Amniotic stem cell (primary cell): ENCODE measurements at places on chromosomes 13 and 19.

- DNase-seq, result no peak
Measured at GRCh38 chr19:43631491-43631890, 8.2 kb downstream of the CADM4 start.

DNA sequence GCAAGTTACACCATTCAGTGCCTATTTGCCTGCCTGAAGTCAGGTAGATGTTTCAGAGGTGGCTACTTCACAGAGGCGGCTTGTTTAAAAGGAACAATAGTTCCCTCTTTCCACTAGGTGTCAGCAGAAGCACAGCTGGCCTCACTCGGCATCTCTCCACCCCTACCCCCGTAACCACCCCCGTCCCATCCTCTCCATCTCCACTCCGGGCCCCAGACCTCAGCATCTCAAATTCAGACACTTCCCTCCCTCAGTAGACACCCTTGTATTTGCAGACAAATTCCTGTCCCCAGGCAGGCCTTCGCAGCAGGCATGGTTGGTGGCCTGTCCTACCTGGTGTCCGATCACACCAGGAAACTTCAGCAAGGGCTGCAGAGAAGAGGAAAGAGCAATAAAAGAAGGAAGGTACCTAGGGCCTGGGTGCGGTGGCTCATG lies 9.1 kb upstream of the DPP9 start:
- peak; percentile 49 for DNase-seq

DNA sequence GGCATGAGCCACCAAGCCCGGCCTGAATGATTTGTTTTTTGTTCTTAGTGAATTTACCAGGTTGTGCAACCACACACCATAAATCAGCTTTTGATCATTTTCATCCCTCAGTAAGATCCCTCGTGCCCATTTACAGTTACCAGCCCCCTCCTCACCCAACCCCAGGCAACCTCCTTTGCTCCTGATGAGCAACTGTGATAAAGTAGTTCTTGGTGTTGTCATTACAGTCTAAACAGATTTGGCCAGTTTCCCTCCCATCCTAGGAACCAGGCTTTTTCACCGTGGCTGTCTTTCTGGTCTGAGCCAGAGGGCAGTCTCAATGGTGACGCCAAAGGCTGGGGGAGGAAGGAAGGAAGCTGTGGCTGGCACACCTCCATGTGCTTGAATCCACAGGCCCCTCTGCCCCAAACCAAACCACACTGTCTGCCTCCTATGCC lies 61.2 kb upstream of the WDFY2 start:
- DNase-seq, result no peak

DNA sequence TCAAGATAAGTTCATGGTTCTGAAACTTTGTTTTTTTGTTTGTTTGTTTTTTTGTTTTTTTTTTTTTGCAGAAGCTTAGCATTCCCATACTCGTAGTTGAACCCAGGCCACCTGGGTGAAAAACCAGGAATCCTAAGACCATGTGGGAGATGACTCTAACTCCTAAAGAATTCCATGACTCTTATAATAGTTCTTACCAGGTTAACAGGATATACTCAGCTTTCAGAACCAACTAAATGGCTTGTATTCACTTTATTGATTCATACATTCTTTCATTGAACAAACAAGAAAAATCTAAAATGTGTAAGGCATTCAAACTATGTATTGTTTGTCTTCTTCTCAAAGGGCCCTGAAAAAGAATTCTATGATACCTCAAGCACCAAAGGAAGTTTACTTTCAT lies 40.5 kb upstream of the KLF5 start:
- no peak for DNase-seq

- DNase-seq, result no peak
Measured at GRCh38 chr13:112241288-112241687, 134.9 kb upstream of the SPACA7 start.

DNA sequence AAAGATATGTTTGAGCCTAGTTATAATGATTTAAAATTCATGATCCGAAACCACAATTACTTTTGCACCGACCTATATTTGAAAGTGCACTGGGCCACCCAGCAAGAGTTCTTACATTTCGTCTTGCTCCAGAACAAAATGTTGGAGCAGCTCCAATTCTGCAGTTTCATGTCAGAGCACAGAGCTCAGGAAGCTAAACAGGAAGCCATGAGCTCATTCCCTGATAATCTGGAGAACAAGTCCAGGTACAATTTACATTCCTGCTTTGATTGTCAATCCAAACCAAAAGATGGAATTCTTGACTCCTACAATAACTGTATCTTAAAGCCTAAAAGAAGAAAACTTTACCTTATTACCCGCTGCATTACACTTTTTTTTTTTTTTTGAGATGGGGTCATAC lies 131.8 kb downstream of the KCTD12 start:
- no peak for DNase-seq

DNA sequence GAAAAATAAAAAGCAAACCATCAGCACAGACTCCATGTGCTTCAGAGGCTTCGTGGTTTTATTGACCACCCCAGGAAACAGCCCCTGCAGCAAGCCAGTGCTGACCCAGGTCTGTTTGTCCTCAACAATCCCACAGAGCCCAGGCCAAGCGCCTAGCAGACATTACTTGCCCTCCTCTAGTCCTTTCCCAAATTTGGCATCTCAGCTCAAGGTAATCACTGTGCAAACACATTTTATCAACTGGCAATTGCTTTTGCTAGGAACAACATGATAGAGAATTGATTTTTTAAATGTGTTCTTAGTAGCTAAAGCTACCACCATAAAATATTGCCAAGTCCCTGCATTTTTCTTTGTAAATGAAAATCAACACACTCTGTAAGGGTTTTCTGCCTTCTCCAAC lies 121.8 kb downstream of the STOML3 start:
- no peak for DNase-seq

DNA sequence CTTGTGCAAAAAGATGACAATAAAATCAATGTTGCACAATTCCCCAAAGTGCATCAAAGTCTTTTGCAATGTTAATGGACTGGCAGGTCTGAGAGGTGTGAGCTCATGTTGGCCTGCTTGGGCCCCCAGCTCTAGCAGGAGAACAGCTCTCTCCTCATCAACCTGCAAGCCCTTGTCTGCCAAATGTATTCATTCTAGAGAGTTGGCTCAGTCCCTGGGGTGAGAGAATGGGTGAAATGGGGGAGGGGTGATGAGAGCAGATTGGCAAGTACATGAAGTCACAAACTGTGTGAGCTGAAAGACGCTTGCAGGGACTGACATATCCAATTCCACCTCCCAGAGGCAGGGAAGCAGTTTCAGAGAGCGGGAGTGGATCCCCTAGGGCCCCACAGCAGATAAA lies 465.1 kb upstream of the ZNF507 start:
- DNase-seq, result no peak

DNA sequence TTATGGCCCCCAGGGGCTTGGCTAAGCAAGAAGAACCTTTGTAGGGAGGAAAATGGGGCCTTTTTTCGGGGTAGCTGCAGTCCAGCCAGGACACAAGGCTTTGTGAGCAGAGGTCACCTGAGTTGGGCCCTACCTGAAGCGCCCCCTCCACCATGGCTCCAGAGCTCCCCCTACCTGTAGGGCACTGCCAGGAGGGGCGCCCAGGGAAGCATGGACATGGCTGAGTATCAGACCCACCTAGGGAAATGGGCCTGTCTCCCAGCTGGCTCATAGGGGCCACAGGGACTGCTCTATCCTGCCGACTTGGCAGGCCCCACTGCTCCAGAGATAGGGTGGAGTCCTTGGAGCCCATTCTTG lies 9.0 kb upstream of the CEBPA start:
- no peak for DNase-seq

DNA sequence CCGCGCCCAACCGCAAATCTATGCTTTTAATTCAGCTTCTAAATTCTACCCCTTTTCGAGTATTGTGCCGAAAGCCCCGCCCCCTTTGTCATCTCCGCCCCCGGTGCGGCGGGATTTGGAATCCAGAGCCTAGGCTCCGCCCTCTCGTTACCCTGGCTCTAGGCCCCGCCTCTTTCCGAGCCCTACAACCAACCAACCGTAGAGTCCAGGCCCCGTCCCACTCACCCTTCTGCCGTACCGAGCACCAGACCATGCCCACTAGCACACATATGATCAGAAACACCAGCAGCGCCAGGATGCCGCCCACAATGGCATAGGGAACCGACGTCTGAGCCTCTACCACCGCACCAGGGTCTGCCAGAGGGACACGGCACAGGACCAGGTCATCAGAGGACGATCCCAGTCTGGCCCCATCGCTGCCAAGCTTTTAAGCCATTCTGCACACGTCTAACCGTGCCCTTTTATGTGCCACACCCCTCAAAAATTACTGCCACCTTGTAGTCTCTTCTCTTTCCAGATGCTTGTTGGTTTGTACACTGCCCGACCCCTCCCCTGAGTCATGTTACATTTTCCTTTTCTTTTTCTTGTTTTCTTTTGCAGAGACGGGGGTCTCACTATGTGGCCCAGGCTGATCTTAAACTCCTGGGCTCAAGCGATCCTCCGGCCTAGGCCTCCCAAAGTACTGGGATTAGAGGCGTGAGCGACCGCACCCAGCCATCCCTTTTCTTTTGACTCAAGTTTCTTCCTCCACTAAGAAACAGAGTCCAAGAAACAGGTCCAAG lies 4.7 kb upstream of the ZNF428 start:
- DNase-seq, result no peak

- no peak for DNase-seq
Measured at GRCh38 chr13:80251403-80251802, 89.5 kb downstream of the SPRY2 start.

- DNase-seq, result no peak
Measured at GRCh38 chr13:93674337-93674755, 447.7 kb downstream of the GPC6 start.

GRCh38 chr13:101955764-101956163 lies 446.1 kb downstream of the FGF14 start:
- DNase-seq, result no peak

GRCh38 chr19:19345232-19345631 lies 24.6 kb downstream of the MAU2 start:
- DNase-seq, result no peak

DNA sequence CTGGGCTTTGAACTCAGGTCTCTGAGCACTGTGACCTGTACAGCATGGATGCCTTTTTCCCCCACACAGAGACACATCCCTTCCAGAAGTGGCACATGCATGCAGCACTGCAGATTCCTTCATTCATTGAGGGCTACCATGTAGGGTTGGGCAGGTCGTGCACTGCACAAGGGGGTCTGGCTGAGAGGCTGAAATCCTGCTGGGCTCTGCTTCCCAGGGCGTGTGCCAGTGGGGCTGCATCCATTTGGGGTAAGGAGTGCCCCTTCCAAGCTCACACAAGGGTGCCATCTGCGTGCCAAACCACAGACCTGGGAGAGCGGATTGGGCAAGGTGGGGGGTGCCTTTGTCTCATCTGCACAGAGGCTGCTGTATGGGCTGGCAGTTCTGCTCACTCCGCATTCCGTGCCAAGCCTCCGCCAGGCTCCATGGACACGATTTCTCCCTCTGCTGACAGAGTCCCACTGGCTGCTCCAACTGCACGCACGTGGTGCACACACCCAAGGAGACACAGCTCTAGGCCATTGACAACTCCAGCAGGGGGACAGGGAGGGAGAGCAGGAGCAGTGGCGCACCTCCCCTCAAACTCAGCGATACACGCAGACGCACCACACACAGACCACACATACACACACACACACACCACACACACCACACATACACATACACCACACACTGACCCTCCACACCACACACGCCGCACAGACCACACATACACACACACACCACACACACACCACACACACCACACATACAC lies 4.5 kb upstream of the SHISA7 start:
- DNase-seq, result no peak

GRCh38 chr19:8504171-8504570 lies 1.7 kb upstream of the PRAM1 start:
- no peak for DNase-seq

DNA sequence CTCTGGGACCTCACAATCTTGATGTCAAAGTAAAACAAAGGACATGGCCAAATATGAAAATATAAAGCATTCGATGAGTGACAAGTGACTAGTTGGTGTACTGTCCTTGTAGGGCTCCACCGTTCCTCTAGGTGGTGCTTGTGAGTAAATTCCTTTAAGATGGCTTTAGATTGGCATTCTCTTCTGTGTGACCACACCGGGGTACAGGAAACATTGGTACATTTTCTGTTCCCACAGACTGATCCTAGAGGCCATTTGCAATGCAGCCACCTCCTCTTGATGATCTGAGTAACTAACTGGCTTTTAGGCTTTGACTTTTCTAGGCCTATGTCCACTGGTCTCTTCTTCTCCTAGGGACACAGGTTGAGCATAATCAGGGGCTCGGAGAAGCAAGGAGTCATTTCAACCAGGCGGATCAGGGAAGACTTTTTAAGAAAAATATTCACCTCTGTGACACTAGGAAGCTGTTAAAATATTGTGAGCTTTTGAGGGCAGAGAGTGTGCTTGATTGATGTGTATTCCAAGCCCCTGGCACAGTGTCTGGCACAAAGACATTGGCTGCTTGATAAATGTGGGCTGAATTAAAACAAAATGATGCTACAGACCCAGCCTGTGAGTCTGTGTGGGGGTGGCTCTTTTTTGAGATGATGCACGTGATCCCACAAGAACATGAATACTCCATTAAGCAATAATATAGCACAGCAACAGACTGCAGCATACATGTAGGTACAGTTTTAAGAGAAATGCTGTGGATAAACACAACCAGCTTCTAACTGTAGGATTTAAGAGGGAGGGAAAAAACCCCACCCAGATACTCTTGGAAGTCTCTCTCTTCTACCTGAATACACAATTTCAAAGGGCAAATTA lies 21.0 kb downstream of the EPSTI1 start:
- DNase-seq, result no peak

DNA sequence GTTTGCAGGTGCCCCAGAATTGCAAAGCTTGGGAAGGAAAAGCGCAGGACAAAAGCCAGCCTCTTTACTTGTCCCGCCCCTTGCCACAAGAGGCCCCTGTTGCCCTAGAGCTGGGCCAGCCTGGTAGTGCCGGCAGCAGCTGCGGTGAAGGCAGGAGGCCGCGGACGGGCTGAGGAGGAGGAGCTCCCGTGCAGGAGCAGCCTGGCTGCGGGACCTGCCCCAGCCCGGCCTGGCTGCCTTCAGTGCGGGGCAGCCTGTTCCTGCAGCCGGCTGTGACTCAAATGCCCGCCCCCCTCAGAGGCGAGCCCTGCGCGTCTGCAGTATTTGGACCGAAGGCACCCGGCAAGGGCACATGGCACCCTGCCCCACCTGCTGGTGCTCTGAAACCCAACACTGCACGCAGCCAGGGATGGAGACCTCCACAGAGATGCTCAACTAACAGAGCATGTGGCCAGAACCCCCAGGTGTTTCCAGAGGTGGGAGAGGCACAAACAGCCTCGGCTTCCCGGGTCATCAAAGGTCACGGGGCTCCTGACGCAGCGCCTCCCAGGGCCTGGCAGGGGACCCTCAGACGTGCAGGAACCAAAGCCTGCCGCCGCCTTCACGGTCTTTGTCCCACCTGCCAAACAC lies 29.7 kb downstream of the NAXD start:
- DNase-seq, result no peak

- DNase-seq, result no peak
Measured at GRCh38 chr19:34664168-34664567, 12.8 kb downstream of the SCGB2B2 start.

- no peak for DNase-seq
Measured at GRCh38 chr13:98267080-98267912, 90.2 kb upstream of the RNF113B start.

- DNase-seq, result no peak
Measured at GRCh38 chr13:97257228-97257755, 35.2 kb downstream of the MBNL2 start.

- no peak for DNase-seq
Measured at GRCh38 chr13:79044415-79044814, 361.6 kb downstream of the RBM26 start.
